ENCODE measurements at places on chromosomes 11 and 22.

DNA sequence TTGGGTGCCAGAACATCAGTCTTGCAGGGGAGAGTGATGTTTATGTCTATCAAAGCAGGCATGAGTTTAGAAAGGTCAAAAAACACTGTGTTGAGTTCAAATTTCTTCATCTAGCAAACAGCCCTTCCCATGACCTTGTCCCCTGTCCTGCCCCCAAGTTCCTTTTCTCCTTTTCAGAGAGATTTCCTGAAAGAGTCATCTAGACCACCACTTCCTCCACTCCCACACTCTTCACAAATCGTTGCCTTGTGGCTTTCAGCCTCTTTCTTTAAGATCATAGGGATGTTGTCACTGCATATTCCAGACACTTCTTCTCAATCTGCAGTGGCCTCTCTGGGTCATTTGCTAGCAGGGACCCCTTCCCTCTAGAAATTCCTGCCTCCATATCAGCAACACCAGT lies 290.5 kb downstream of the TENM4 start:
- no peak for DNase-seq

DNA sequence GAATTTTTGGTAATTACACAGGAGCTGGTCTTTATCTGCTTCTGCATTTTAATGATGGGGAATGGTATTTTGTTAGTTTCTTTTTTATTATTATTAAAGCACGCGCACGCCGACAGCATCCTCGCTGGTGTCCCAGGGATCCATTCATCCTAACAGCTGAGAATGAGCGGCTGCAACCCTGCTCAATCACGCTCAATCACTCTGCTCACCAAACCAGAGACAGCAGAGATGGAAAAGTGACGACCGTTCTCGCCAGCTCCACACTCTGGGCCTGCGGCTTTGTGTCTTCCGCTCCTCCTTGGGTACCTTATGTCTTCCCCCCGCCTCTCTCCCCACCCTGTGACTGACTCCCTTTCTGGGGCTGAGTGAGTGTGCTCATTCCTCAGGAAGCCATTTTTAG lies 84.5 kb downstream of the DSCAML1 start:
- DNase-seq = no peak

- DNase-seq = peak; percentile 93
These were observed 7.0 kb downstream of the FXYD2 start for GRCh38 chr11:117817368-117818040.

GRCh38 chr11:8533332-8533731 lies 60.7 kb downstream of the STK33 start:
- no peak for DNase-seq

DNA sequence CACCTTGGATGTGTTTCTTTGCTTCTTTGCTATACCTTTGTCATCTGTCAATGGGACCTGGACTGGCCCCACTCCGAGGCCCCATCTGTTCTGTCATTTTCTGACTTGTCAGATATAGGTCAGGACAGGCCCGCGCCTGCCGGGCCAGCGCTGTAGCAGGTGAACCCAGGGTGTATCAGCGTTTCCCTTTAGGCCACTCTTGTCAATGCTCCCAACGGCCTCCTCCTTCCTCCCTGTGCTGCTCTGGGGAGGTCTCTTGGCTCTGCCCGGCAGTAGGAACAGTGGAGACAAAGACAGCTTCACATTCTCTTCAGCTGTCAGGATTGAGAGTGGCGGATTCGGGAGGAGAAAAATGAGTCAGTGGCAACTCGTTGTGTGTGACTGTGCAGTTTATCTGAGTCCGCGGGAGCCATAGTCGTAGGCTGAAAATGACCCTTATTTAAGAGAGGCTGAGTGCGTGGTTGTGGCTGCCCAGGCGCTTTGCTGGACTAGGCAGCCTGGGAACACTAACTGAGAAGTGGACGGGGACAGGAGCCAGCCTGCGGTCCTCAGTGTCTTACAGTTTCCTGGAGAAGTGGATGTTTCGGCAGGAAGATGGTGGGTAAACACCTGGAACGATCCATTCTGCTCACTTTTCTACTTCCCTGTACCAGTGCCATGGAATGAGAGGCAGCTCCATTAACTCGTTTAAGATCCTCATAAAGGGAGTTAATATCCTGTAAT lies 102.3 kb downstream of the PRR5L start:
- DNase-seq = no peak

DNA sequence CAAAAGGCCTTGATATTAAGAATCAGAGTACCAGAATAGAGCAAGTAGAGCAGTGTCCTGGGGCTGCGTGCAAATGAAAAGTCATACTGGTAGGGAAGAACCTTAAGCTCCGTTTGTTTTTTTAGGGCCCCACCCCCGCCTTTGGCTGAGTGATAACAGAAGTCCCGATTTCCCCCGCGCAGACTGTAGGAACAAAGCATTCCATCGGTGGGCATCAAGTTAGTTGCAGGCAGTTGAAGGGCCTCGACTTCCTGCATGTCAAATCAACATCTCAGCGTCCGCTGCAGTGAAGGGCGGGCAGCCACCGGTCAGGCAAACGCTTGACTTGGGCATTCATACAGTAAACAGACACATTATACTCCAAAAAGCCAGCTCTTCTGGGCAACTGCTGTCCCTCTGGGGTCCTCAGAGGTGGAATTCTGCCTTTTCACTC lies 11.7 kb downstream of the LRP4 start:
- no peak for DNase-seq

DNA sequence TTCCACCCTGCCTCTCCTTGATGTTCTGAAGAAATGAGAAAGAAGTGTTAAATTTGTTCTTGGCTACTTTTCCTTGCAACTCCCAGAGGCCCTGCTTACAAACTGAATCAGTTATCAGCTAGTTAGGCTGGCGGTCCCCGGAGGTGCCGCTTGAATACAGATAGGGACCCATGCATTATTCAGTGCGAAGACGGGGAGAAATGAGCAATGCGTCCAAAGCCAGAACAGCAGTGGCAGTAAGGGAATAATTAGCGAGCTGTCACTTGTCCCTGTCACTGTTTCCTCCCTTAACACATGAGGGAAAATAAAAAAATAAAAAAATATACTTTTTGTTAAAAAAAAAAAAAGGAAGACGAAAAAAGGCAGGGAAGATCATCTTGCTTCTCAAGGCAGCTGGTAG lies 528.1 kb downstream of the MN1 start:
- DNase-seq = no peak

DNA sequence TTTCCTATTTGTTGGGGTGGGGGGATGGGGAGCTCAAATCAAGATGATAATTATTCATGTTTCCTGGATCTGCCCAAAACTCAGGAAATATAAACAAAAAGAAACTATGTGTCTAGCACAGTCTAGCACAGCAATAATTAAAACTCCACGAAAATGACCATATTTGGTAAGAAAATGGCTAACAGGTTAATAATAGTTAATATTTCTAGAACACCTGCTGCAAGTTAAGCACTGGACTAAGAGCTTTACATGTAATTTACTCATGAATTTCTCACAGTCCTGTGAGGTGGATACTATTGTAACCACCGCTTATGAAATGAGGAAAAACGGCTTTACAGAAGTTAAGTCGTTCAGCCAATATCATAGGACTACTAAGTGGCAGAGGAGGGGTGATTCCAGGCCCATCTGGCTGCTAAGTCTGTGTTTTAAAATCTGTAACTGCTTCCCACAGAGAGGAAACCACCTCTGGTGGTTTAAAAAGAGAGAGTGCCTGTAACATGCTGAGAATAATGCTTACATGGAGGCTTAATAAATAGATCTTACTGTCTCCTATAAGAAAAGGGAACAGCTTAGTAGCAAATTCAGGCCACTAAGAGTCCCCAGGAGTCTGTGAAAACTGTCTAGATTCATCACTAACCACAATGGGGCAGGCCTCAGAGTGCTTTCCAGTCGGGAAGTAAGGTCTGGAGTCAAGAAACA lies 11.0 kb upstream of the AMOTL1 start:
- no peak for DNase-seq

DNA sequence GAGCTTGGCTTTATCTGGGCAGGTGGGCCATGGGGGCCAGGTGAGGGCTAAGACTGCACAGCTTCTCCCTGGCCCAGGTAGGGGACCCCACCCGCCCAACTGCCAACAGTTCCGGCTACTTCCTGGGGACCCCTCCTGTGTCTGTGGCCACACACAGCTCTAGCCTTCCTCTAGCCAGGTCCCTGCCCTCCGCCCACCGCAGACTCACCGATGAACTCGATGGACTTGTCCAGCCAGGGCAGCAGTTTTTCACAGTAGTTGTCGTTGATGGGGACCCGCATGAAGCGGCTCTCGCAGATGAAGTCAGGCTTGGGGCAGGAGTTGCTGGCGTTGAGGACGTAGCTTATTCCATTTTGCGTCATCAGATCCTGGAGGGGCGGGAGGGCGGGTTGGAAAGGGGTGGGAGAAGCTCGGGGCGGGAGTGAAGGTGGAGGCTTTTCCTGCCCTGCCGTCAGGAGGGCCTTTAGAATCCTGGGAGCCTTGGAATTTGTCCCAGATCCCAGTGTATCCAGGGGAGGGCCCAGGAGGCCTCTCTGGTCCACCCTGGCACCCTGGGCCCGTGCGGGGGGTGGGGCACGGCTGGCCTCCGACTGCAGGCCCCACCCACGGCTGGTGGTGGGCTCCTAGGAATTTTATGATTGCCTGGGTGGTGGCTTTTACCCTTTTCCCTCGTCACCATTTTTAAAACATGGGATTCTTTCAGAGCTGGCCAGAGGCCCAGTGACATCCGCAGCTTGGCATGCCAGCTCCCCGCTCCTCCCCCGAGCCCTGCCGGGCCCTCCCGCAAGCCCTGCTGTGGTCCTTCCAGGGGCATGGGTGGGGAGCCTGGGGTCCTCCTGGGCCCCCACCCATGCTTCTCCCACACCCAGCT lies 13.9 kb downstream of the DUSP8 start:
- no peak for DNase-seq

GRCh38 chr11:17010851-17011420 lies 3.3 kb downstream of the PLEKHA7 start:
- DNase-seq = no peak

DNA sequence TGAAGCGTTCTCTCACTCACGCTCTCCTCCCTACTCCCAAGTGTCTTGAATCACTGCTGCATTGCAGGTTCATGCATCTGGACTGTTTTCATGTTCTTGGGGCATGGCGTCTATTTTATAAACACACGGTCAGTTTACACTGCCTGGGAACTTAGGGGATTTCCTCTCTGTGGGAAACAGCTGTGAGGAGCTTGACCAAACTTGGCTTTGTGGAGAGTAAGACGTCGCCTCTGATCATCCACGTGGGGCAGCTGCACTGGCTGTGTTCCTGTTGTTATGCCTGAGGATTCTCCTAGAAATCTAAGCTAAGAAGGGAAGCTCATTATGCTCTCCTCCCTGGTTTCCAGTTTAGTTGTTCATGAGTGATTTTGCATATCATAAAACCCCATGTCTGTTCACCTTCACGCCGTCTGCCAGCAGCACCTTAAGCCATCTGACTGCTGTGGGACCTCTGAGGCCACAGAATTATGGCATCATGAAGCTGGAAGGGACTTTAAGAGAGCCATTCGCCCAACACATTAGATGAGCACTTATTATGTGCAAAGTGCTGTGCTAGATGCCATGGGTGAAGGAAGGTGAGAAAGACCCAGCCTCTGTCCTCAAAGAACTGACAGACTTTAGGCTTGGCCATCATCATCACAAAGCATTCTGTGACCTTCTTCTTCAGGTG lies 38.8 kb upstream of the POU2AF1 start:
- DNase-seq = no peak

DNA sequence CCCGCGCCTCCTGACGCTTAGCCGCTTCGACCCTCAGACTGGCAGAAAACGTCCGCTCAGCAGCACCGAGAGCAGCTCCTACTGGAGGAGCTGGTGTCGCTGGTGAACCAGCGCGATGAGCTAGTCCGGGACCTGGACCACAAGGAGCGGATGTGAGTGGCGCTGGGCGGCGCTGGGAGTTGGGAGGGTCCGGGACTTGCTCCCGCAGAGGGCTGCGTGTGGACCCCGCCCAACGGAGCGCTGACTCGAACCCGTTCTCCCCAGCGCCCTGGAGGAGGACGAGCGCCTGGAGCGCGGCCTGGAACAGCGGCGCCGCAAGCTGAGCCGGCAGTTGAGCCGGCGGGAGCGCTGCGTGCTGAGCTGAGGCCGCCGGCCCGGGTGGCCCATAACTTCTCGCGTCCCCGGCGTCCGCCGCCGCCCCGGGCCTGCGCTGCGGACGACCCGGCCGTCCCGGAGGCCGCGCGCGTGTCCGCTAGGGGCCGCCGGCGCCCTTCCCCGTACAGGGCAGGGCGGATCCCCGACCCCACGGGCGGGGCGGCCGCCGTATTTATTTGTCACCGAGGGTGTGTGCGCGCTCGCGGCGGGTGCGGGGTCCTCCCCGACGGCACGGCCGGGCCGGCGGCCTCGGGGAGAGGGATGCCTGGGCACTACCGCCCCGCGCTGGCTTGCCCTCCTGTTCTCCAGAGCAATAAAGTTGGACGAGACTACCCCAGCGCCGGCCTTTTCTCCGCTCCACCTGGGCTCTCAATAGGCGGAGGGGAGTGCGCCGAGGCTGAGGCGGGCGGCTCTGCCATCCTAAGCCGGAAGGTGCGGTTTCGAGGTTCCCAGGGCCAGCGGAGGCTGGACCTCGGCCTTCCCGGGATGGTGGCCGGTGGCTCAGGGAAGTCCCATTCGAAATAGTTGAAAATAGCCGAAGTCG lies 3.4 kb downstream of the KCNK7 start:
- DNase-seq = no peak

GRCh38 chr22:27019827-27020226 lies 362.4 kb downstream of the MIAT start:
- DNase-seq = no peak

- no peak for DNase-seq
These were observed 6.3 kb downstream of the ZBTB3 start for GRCh38 chr11:62747475-62748160.

- peak; percentile 75 for DNase-seq
These were observed 467 bp downstream of the ESS2 start for GRCh38 chr22:19143967-19144400.

DNA sequence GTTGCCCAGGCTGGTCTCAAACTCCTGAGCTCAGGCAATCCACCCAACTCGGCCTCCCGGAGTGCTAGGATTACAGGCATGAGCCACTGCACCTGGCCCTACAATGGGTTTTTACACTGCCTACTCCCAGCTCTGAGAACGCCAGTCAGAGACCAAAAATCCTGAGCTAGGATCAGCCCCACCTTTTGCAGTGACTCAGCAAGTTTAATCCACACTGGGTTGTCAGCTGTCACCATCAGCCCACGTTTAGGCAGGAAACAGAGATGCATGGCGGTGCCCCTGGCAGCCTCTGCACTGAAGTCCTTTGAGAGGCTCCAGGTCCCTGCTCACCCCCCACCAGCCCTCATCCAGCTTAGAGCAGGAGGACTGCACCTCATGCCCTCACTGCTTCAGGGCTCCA lies 117.6 kb downstream of the ARHGAP8 start:
- DNase-seq = no peak

Data from activated CD8-positive, alpha-beta memory T cell treated with anti-CD3 and anti-CD28 coated beads, Interleukin-2, amount 10 ng/mL, durations not matched to agents 7 days and 5 days (primary cell).